Cortex of kidney (tissue), 1 donor: ENCODE measurements at places on chromosomes 3 and 15.

DNA sequence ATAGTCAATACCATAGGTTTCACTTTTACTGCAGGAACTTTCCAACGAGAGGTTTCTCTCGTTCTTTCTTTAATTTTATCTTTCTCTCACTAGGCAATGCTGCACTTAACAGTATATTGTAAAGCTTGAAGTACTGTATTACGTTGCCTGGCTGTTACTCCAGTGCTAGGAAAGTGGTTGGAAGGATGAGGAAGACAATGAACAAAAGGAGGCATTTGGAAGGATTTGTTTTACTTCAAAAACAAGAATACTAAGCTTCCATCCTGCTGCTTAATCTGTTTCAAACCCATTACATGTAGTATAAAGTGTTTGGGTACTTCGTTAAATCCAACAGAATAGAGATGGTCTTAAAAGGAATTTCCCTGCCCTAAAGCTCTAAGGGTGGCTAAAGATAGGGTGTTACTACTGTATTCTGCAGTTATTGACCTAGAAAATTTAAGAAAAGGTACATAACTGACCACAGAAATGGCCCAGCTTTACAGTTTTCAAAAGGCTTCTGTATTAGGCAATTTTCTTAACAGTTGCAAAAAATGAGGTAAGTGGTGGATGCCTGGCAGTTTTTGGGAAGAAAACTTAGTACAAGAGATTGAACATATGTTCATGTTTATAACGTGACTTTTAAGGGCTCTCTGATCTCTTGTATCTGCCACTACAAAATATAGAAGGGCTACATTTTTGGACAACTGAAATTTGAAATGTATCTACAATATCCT is 785 bp upstream of the IFT57 start:
- DNase-seq, result no peak

GRCh38 chr15:82044373-82045178 is 1.2 kb downstream of the MEX3B start:
- no peak for DNase-seq

DNA sequence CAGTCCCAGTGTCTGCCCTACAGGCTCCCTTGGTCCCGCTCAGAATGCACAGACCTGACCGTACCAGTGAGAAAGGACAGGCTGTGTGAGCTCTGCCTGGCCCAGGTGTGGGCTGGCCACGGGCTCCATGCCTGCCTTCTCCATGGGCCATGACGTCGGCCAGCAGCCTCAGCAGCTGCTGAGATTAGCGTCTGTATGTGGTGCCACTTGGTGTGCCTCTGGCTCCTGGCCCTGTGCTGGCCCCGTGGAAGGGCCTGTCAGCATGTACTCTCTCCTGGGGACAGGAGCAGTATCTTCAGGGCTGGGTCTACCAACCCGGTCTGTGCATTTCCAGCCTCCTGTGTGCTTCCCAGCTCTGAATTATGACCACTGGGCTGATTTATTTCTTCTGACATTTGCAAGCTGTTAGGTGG is 25.7 kb downstream of the KLF13 start:
- no peak for DNase-seq

GRCh38 chr3:144409319-144409718 is 437.7 kb downstream of the DIPK2A start:
- no peak for DNase-seq

- DNase-seq, result no peak
Observed at GRCh38 chr15:70153921-70154717, 56.4 kb upstream of the TLE3 start.

DNA sequence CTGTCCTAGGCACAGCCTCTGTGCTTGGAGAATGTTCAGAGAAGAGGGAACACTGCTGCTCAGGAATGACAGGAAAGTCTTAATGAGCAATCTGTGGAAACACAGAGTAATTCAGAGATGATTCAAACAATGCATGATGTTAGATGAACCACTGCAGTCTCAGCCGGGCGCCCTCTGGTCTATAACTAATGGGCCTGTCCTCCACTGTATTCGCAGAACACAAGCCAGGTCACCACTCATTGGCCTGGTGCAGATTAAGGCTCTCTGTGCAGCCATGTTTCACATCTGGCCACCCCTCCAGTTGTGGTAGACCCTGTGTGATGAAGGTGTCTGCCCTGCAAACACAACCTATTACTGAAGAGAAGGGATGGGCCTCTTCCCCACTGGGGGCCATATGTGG is 281.7 kb upstream of the ROPN1 start:
- no peak for DNase-seq

DNA sequence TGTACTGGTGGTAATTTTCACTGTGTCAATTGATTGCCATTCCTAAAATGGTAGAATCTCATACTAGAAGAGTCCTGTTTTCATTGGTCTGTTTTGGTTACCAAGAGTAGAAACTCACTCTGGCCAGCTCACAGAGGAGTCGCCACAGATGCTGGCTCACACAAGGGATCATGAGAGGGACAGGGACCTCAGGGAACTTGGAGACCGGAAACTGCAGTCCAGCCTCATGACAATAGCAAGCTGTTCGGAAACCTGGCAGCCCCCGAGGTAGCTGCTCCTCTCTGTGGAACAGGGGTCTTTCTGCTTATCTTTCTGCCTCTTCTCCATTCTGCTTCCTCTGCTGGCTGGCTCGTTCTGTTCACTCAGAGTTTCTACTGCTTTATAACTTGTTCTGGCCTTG is 192.9 kb downstream of the PLCL2 start:
- DNase-seq, result no peak

GRCh38 chr3:62601238-62602070 is 228.1 kb upstream of the FEZF2 start:
- no peak for DNase-seq

GRCh38 chr15:46242935-46243334 is 608.1 kb downstream of the SQOR start:
- DNase-seq, result no peak

DNA sequence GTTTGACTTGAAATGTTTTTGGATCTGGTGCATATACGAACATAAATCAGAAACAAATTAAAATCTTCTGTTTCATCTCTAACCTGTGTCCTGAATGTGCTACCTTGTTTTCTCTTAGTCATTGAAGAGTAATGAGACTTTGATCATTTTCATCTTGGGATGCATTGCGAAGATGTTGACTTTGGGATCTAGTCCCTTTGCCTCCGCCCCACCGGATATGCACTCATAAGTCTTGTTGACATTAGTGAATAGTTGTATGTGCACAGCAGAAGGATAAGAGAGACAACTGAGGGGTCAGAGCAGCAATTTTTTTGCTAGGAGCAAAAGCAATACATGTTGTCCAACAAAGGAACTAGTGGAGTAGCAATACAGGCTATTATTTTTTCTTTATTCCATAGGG is 35.9 kb upstream of the SPRED1 start:
- DNase-seq, result no peak

DNA sequence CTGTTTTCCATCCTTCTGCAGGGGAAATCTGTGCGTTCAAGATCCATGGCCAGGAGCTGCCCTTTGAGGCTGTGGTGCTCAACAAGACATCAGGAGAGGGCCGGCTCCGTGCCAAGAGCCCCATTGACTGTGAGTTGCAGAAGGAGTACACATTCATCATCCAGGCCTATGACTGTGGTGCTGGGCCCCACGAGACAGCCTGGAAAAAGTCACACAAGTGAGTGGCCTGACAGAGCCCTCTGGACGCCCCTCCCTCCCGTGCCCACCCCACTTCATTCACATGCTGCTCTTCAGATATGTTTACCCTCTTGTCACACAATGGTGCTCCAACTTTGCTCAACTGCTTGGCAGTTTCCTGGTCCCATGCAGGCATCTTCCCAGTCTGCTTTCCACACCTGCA is 274.3 kb upstream of the TRIM42 start:
- DNase-seq, result no peak

GRCh38 chr15:27864086-27864485 is 235.0 kb downstream of the OCA2 start:
- no peak for DNase-seq

GRCh38 chr3:131221731-131222130 is 159.8 kb upstream of the NUDT16 start:
- no peak for DNase-seq

DNA sequence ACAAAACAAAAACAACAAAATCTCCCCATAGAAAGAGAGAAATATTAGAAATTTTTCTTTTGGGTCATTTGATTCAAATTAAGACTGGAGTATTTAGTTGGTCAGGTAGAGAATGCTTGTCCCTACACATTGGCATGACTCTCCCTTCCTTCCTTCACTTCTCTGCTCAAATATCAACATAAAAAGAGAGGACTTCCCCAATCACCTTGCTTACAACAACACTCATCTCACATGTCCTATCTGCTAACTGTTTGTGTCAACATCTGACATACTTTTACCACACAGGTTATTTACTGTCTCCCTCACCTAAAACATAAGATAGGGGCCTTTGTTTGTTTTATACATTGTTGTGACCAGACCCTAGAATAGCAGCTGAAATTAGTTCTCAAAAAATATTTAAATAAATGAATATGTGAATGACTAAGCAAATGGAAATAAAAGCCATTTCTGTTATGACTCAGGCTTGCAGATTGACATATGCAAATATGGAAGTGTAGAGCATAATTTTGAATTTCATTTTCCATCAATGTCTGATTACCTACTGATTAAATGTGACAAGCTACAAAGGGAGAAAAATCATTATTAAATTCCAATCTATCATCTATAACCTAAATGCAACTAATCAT is 304.8 kb downstream of the CTNNB1 start:
- DNase-seq, result no peak

DNA sequence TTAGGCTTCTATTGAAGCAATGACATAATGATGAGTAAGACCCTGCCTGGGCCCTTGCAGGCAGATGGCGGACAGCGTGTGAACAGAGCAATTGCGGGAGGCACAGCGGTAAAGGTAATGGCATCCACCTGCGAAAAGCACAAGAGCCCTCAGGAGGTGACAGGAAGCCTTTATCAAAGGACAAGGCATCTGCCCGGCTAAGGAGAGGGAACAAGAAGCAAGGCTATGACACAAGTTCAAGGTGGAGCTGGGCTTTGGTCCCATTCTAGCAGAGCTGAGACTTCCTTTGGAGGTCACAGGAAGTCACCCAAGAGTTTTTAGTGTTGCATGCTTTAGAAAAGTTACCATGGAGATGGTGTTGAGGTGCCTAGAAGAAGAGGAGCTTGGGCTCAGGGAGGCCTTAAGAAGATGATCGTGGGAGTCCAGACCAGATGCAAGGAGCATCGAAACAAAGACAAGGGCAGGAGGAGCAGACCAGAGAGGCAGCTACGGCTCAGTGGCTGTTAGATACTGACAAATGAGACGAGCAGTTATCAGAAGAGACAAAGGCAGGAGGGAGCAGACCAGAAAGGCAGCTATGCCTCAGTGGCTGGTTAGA is 34.5 kb downstream of the OSBPL10 start:
- DNase-seq, result no peak
